ENCODE measurements at places on chromosomes 4 and X.

GRCh38 chr4:40840985-40841571 lies 91.3 kb downstream of the NSUN7 start:
- DNase-seq: peak; percentile 68

DNA sequence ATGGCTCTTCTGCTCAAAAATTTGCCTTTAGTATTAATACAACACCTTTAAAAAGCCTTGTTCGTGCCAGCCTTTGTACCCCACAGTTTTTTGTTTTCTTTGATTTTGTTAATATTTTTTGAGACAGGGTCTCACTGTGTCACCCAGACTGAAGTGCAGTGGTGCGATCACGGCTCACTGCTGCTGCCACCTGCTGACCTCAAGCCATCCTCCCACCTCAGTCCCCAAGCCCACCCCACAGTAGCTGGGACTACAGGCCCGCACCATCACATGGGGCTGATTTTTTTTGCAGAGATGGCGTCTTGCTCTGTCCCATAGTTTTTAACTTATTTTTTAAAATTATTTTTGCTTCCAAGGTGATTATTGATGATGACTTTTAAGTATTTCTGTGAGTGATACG lies 134.0 kb downstream of the HTR2C start:
- DNase-seq: no peak

GRCh38 chr4:137819964-137820383 lies 287.7 kb upstream of the PCDH18 start:
- no peak for DNase-seq

- DNase-seq: no peak
Observed at GRCh38 chr4:42133006-42133405, 19.4 kb downstream of the BEND4 start.

- DNase-seq: no peak
Observed at GRCh38 chr4:122577189-122577553, 43.7 kb downstream of the IL21 start.
